Esophagus squamous epithelium (tissue), 5 donors: ENCODE measurements at places on chromosomes 3 and 15. TPM values are rescaled to one million over a fixed set of nuclear protein-coding genes. Genes with fewer than 3 reads are reported as not detected.

The GLDN gene
- total RNA-seq = 0.31 TPM

GRCh38 chr3:188745031-188745430 is 426.7 kb upstream of the TPRG1 start:
- DNase-seq = no peak

DNA sequence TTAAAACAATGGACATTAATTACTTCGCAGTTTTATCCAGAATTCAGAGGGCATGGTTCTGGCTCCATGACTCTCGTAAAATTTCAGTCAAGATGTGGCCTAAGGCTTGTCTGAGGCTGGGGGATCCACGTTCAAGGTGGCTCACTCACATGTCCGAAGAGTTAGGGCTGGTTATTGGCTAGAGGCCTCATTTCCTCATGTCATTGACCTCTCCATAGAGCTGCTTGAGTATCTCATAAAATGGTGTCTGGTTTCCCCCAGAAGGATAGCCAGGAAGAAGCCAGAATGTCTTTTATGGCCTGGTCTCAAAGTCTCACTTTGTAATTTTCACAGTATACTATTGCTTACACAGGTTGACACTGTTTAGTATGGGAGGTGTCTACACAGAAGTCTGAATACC is 67.3 kb upstream of the DCBLD2 start:
- no peak for DNase-seq

DNA sequence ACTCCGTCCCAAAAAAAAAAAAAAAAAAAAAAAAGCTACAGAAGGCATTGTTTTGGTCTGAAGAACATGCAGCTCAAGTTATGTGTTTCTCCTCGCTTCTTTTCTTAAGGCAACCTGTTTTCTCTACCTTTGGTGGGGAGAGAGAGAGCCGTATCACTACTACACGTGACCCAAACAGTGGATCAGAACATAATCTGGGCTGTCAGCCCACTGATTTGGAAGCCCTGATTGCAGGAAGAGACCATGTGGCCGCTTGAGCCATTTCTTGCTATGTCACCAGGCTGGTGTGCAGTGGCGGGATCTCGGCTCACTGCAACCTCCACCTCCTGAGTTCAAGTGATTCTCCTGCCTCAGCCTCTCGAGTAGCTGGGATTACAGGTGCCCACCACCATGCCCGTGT is 69.8 kb downstream of the ABTB1 start:
- DNase-seq = no peak

The SLC2A2 gene
- total RNA-seq = not detected

DNA sequence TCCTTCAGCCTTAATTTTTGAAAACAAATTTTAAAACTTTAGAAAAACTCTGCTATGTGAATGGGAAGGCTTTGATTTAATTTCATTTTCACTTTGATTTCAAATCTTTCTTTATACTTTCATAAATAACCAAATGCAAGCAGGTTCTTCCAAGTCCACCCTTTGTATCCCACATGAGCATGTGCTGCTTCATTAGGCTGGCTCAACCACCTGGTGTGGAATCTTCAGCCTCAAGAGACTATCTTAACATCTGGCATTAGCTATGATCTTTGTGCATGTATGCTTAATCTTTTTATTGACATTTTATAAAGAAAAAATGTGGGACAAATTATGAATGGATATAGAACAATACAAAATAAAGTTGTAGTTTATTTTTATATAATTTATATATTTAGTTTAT is 81.8 kb upstream of the MLF1 start:
- DNase-seq = no peak

GRCh38 chr3:61526308-61526707 is 35.1 kb upstream of the PTPRG start:
- no peak for DNase-seq

The CPLX3 gene
- total RNA-seq = not detected

The SCN5A gene
- not detected for total RNA-seq

- DNase-seq = no peak
These were observed 40.3 kb downstream of the CHST14 start for GRCh38 chr15:40511093-40511471.

The IQCF6 gene
- total RNA-seq = not detected
